Fibroblast of villous mesenchyme (primary cell): ENCODE measurements at places on chromosomes 5 and 9. TPM values are rescaled to one million over a fixed set of nuclear protein-coding genes. Genes with fewer than 3 reads are reported as not detected.

DNA sequence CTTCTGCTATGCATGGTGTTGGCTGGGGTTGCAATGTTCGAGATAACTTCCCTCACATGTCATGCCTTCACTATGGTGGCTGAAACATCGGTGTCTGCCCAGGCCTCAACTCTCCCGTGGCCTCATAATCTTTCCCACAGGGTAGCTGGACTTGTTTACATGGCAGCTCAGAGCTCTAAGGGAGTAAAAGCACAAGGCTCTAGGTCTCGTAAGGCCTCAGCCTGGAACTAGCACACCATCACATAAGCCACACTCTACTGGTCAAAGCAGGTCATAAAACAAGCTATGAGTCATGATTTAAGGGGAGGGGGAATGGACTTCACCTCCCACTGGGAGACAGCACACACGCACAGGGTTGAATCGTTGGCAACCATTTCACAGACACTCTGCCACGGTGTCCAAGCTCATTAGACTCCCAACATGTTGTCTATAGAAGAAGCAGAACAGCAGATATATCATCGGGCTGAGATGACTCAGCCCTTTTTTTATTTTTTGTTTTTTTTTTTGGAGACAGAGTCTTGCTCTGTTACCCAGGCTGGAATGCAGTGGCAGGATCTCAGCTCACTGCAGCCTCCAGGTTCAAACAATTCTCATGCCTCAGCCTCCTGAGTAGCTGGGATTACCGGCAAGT lies 66.8 kb upstream of the IL17B start:
- DNase-seq, result peak; percentile 98

- no peak for DNase-seq
These were observed 745.4 kb downstream of the TLR4 start for GRCh38 chr9:118449554-118449953.

- DNase-seq, result no peak
These were observed 157.0 kb downstream of the FAM114A2 start for GRCh38 chr5:153881687-153882086.

DNA sequence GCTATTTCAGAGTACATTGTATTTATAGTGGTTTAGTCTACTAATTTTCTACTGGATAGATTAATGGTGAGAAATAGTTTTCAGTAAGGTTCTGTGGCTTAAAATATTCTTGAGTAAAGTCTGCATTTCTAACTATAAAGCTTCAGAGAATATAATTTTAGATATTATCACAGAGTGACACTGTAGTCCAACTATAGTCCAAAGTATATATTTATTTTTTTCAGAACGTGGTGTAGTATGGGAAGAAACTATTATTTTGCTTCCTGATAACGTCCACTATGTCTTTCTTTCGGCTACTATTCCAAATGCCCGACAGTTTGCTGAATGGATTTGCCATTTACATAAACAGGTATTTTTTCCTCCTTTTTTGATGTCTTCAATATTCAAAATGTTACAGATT lies 35.3 kb downstream of the MTREX start:
- no peak for DNase-seq

DNA sequence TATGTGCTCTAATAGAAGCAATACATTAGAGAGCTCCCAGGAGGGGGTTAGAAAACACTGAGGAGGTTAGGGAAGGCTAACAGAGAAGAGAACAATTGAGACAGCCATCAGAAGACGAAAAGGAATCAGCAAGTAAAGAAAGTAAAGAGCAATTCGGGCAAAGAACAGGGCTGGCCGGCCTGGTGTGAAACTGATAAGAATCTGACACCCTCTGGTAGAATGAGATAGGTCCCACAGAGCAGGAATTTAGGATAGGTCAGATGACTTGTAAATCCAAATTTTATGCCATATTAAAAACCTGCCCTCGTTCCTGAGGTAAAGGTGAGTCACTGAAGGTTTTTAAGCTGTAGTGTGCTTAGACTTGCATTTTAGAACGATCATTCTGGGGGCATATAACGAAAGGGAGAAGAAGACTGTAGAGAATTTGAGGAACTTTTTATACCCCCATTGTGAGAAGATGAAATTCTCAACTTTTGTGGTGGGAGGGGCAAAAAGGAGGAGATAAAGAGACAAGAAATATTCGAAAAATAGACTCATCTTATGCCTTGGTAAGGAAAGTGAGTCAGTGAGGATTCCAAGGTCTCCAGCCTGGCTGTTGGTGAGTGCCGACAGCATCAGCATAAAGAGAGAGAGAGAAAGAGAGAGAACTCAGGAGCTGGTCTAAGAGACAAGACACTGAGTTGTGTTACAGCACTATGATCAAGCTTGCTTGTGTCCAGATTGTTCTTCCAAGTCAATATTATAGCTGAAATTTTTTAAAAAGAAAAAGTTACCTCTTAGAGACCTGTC lies 51.3 kb downstream of the TMEM167A start:
- DNase-seq, result no peak

DNA sequence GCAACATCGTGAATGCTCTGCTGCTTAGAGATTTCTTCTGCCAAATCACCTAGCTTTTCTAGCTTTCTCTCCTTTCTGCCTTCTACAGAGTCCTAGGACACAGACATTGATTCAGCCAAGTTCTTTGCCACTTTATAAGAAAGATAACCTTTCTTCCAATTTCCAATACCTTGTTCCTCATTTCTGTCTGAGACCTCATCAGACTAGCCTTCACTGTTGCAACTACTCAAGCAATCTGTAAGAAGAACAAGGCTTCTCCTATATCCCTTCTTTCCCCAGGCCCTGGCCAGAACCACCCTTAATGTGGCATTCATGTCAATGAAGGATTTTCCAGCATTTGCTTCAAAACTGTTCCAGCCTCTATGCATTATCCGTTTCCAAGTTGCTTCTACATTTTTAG lies 24.3 kb downstream of the FBXO10 start:
- no peak for DNase-seq

DNA sequence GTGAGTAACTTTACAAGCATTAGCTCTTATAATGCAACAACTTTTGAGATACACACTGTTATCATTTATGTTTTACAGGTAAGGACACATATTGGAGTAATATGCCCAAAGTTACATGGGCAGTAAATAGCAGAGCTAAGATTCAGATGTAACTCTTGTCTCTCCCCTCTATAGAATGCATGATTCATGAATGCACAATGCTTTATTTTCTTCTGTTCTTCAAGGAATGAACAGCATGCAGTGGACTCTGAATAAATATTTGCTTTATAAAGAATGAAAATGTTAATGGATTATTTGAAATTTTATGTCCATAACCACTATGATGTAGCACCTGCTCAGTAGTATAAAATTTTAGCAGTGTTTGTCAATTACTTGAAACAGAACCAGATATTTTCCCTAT lies 629.5 kb downstream of the KCTD16 start:
- no peak for DNase-seq

- no peak for DNase-seq
These were observed 38.1 kb upstream of the VLDLR start for GRCh38 chr9:2583308-2584013.

- DNase-seq, result peak; percentile 75
These were observed 39.3 kb upstream of the KIAA1958 start for GRCh38 chr9:112447283-112447761.

GRCh38 chr9:116605904-116606341 lies 81.2 kb upstream of the TRIM32 start:
- DNase-seq, result peak; percentile 18

DNA sequence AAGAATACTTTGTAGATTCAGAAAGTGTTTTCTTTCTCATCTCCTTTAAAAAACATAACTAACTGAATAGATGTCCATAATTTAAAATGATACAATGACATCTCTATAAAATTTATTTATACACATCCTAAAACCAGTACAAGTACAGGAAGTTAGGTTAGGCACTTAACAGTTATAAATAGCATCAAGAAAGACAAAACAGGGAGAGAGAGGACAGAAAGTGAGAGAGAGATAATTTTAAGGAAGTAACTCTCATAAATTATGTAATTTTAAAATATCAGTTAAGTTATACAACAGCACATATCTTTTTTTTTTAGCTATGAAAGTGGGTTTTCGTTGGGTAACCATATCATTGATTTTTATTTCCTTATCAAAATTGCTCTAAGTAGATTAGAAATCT lies 1068.6 kb downstream of the TAF11L14 start:
- DNase-seq, result no peak

DNA sequence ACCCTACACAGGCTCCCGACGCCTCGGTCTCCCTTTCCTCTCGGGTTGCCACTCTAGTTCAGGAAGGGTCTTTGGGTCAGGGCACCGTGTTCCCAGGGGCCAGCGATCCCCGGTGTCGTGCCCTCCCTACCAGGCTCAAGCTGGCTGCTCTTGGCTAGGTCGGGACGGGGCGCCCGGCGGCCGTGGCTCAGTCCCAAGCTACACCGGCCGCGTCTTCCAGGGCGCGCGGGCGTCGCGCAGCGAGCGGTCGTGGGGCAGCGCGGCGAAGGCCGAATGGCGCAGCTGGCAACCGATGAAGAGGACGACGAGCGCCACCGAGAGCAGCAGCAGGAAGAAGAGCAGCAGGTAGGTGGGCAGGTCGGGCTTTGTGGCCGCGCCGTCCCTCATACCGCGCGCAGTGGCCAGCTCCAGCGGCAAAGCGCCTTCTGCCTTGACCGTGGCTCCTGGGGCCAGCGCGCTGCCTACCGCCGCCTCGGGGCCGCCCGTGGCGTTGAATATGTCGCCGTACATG lies 892 bp downstream of the SMIM32 start:
- DNase-seq, result no peak

DNA sequence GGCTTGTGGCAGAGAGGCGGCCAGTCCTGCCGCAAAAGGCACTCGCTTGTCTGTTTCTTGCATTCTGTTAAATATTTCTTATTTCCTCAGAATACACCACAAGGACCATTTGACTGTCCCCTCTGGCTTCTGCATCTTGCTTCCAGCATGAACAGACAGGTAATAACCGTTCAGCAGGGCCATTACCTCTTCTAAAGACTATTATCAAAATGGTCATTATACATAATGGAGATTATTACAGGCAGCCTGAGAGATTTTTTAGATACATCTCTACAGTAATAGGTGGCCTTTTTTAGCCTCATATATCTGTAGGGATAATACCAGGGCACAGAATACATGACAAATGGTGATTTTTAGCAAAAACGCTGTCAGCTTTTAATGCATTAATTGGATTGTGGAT lies 382.0 kb downstream of the PSAT1 start:
- no peak for DNase-seq

- DNase-seq, result no peak
These were observed 923.8 kb upstream of the CDH9 start for GRCh38 chr5:27962198-27962597.

DNA sequence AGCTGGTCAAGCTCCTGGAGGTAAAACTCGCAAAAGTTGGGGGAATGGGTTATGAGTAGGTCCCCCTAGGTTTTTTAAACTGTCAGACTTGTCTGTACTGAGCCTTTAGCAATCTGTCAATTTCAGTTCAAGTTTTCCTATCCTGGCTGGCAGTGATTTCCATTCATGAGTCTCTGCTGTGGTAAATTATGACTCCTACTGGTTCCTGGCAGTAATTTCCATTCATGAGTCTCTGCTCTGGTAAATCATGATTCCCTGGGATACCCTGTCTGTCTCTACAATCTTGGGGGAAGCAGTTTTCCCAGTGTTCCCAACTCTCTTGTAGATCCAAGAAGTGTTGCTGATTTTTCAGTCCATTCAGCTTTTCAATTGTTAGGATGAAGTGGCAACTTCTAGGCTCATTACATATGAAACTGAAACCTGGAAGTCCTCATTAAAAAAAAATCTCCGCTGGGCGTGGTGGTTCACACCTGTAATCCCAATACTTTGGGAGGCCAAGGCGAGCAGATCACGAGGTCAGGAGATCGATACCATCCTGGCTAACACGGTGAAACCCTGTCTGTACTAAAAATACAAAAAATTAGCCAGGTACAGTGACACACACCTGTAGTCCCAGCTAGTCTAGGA lies 91.3 kb upstream of the GPBP1 start:
- peak; percentile 41 for DNase-seq

- DNase-seq, result no peak
These were observed 146.9 kb downstream of the TENT4A start for GRCh38 chr5:6859951-6860638.

DNA sequence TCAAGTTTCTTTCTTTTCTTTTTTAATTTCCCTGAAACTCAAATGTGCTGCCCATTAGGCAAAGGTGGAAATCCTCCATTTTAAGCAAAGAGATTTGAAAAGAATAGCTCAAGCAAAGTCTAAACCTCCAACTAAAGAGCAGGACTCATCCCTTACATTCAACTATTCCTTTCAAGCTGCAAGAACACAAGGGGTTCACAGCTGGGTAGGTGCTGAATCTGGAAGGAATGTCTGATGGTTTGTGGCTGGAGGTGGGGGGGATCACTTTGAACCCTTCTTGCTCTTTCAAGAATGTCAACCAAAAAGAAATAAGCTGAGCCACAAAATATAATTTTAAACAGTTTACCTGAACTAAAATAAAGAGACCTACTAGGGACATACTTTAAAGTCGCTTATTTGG lies 375.7 kb upstream of the CDH10 start:
- no peak for DNase-seq

DNA sequence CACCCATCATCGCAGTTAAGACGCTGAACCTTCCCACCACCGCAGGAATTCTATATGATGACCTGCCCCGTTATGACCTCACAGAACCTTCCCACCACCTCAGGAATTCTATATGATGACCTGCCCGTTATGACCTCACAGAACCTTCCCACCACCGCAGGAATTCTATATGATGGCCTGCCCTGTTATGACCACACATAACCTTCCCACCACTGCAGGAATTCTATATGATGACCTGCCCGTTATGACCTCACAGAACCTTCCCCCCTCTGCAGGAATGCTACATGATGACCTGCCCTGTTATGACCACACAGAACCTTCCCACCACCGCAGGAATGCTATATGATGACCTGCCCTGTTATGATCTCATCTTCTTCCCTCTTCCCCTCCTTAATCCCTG lies 64.3 kb downstream of the IRX1 start:
- DNase-seq, result no peak

- peak; percentile 85 for DNase-seq
These were observed 233.2 kb downstream of the FBXL17 start for GRCh38 chr5:108148715-108149139.

- no peak for DNase-seq
These were observed 233.9 kb upstream of the ZNF608 start for GRCh38 chr5:124980163-124980941.

GRCh38 chr5:153660919-153661318 lies 170.4 kb downstream of the GRIA1 start:
- DNase-seq, result peak; percentile 37

DNA sequence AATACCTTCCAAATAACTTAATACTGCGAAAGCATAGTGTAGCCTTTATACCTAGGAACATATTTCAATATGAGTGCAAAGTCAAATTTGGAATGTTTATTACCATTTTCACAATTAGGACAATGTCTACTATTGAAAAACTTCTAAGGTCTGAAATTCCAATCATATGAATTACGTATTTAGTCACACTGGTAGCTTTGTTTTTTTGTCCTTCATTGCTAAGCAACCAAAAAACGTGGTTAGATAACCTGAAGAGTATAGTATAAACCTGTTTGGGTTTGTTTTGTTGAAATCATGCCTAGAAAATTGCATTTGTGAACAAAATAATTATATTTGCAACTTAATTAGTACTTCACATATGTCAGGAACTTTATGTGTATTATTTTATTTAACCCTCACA lies 134.2 kb downstream of the FBXO4 start:
- DNase-seq, result no peak

GRCh38 chr9:84397822-84398221 lies 57.3 kb upstream of the SLC28A3 start:
- DNase-seq, result peak; percentile 32

- peak; percentile 91 for DNase-seq
These were observed 220.3 kb downstream of the NR3C1 start for GRCh38 chr5:143182901-143183820.

PCDH1 gene
- total RNA-seq, result 0.43 and 3.5 TPM in 2 replicates

NTRK2 gene
- total RNA-seq, result not detected in 2 replicates

IFNB1 gene
- total RNA-seq, result not detected in 2 replicates

FOXD4L5 gene
- under 0.01 TPM in 1 of 2 replicates, not detected in the other for total RNA-seq

HDAC3 gene
- total RNA-seq, result 49.0 and 53.5 TPM in 2 replicates

FBXL7 gene
- 10.6 and 11.2 TPM in 2 replicates for total RNA-seq

UBE2QL1 gene
- not detected in 2 replicates for total RNA-seq
